ENCODE measurements at places on chromosomes 3 and 15.

DNA sequence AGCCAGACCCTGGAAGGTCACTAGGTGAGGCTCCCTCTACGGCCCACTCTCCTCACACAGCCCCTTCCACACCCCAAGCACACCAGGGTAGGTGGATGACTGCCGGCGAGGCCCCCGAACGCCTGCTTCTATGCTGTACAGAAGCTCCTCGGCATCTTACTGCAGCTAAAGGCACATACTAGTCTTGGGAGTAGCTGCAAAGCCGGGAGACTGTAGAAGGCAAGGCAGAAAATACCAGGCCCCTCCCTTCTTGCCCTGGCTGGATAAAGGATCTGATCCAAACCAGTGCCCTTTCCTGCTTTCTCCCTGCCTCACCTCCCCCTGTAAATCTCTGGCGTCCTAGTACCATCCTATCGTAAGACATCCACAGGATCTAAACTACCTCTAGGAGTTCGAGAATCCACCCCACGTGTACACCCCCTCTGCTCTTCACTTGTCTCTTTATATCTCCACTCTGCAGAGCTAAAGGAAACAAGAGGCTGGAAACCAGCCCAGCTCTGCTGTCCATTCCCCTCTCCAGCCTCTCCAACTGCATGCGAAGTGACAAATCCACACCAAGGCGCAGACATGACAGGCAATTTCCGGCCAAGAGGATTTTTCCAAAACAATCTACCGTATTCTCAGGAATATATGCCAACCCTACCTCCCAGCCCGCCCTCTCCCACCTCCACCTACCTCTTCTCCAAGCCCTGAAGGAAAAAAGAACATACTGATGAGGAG lies 11.8 kb downstream of the TNK2 start:
- no peak for DNase-seq

DNA sequence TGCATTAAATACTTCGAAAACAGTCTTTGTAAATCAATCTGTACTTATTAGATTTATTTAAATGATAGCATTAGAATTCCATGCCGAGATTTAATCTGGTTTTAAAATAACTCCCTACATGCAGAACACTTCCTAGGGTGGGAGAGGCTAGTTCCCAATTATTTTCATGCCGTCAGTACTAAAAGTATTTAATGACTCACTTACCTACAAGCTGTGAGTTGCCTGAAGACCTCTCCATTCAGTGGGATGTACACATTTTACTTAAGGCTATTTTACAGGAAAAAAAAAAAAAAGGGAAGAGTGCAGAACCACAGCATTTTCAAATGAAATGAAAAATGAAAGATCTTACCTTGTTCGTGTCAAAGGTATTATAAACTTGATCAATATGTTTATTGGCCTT lies 469 bp downstream of the GUCA1C start:
- DNase-seq = no peak

DNA sequence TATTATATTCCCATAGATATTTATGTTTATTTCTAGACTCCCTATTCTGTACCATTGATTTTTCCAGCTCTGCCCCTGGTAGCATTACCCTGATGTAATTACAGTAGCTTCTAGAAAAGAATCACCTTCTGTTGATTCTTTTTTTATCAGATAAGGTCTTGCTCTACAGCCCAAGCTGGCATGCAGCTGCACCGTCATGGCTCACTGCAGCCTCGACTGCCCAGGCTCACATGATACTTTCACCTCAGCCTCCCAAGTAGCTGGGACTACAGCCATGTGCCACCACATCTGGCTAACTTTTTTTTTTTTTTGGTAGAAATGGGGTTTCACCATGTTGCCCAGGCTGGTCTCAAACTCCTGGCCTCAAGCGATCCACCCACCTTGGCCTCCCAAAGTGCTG lies 41.8 kb downstream of the SLC24A1 start:
- DNase-seq = no peak

DNA sequence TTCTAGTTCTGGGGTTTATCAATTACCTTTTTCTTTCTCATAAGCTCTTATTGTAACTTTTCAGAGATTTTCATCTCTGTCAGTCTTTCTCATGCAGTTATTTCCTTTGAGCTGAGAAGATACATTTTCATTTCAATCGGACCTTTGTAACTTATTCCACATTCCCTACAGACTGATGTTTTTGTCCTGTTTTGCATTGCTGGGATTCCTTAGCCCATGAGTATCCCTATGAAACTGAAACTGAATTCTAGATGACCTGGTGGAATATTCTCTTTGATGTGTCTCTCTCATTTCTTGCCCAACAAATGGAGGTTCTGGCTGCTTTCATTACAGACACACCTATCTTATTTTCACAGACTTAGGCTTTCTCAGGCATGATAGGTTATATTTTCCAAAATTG lies 10.5 kb upstream of the EPHA6 start:
- DNase-seq = no peak

DNA sequence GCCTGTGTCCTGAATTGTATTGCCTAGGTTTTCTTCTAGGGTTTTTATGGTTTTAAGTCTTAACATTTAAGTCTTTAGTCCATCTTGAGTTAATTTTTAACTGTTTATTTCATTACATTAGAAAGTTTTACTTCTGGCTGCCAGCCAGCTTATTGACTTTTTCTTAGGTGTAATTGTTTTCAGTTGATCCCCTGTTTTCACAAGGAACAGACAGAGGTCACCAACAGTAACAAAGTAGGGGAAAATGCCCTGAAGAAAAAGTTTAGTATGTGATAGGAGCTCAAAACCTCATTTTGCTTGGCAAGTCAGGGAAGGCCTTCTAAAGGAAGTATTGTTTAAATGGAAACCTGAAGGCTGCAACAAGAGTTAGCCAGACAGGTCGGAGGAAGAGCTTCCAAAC lies 10.4 kb downstream of the WDR48 start:
- no peak for DNase-seq

DNA sequence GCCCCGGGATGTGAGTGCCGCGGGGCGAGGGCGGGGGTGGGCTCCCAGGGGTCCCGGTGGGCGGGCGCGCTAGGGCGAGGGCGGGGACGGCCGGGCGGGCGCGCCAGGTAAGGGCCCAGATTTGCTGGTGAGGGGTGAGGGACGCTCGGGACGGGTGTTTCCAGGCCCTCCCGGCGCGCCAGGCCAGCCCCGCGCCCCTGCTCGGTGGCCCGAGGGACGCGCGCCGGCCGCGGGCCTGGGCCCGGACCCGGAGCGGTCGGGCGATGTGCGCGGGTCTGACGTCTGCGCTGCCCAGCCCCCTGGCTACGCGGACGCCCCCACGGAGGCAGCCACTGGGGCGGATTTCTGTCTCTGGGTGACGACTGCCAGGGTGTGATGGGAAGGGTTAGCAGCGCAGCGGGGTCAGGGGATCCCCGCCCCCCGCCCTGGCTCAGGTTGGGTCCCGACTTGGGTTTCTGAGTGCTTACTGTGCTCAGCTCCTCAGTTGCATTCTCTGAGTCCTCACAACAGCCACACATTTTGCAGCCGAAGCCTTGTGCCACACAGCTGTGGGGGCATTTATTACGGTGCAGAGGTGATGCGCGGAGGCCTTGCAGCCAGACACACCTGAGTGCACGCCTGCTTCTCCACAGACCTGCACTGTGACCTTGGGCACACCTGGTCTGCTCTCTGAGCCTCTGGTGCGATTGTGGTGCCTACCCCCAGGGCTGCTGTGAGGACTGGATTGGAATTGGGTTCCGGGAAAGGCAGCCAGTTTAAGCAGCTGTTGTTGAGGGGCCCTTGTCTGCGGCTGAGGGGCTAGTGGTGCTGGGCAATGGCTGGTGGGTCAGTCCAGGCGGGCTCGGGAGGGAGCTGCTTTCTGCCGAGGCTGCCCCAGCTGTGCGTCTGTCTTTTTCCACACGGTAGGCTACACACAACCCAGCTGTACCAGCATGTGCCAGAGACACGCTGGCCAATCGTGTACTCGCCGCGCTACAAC lies 523 bp downstream of the HDAC11 start:
- DNase-seq = no peak

DNA sequence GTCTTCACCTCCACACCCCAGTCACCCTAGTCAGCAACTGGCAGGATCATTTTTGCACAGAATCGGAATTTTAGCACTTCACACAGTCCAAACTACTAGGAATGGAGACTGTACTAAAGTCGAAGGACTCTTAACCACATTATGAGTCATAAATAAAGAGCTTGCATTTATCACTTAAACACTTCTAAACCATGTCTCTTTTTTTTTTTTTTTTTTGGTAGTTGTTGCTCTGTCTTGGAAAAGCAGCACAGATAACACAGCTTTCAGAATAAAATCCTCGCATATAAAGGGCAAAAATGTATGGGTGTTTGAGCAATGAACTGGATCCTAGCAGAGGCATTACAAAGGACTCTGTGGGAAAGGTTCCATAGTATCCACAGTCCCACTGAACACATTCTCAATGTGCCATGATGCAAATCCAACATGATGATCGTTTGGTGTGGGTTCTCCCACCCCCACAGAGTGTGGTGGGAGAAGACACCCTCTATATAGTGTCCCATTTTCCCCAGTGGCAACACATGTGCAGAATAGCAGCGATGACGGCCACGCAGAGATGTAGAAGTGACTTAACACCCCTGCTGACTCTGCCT lies 47.1 kb downstream of the FOXP1 start:
- no peak for DNase-seq

DNA sequence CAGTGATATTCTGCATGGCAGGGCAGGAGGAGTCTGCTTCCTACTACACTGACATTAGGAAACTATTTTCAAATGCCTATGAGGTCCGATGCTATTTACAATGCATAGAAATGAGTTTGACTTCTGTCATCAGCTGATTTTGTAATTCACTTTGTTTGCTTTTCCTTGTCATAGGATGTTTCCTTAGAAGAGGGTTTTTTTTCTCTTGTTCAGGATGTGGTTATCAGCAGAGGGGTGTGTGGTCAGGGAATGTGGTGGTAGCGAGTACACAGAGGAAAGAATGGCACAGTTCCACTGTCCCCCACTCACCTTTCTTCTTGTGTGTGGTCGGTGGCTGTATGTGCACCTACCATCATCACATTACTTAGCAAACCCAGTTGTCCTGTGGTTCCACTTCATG lies 231.5 kb downstream of the LRTM1 start:
- no peak for DNase-seq
